ENCODE measurements at places on chromosomes 16 and 17. TPM values are rescaled to one million over a fixed set of nuclear protein-coding genes. Genes with fewer than 3 reads are reported as not detected.

Gene TNFRSF17
- not detected for polyA plus RNA-seq

Gene CALB2
- polyA plus RNA-seq, result 0.37 TPM

Gene SDR42E2
- not detected for polyA plus RNA-seq

Gene MSLN
- polyA plus RNA-seq, result 3.0 TPM

Data from HepG2 (cell line).